Stimulated activated memory B cell treated with anti-CD40 and anti-IgM and Interleukin-4, amounts not matched to agents 10 μg/mL and 1 μg/mL and 100 μg/mL, for 72 hours (primary cell): ENCODE measurements at places on chromosomes 5 and 9.

GRCh38 chr5:158121678-158122077, 262.7 kb upstream of the CLINT1 start:
- H3K27ac ChIP-seq = no peak overlapping the region
- ATAC-seq = no peak
- no peak overlapping the region for H3K4me3 ChIP-seq
- no peaks in the 10 kb centered on the region for H3K36me3 ChIP-seq
- H3K4me1 ChIP-seq = peaks cover 23% of the 10 kb centered on the region

GRCh38 chr9:78898234-78898633, 601.3 kb downstream of the PSAT1 start:
- H3K27me3 ChIP-seq = no peaks in the 10 kb centered on the region
- H3K4me1 ChIP-seq = peaks cover 14% of the 10 kb centered on the region
- H3K4me3 ChIP-seq = no peak overlapping the region
- peak overlapping the region; percentile 19 for H3K27ac ChIP-seq
- no peak for ATAC-seq

DNA sequence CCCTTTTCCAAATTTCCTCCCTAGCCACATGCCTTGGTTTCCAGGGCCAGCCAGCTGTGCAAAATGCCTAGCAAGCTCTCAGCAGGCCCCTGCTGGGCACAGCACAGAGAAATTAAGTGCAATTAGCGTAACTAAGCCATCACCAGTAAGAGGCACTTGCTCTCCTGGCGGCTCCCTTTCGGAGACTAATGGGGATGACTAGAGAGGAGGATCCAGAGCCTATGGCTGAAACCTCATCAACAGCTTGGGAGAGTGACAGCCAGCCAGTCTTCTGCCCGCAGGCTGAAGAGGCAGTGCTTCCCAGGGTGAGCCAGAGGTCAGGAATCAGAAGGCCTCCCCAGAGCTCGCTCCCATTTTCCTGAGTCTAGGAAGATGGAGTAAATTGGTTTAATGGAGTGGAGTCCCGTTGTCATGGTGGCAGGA, 108.4 kb downstream of the KCNIP1 start:
- H3K36me3 ChIP-seq = no peaks in the 10 kb centered on the region
- peaks cover 9% of the 10 kb centered on the region for H3K27me3 ChIP-seq
- H3K27ac ChIP-seq = no peak overlapping the region
- no peak for ATAC-seq

DNA sequence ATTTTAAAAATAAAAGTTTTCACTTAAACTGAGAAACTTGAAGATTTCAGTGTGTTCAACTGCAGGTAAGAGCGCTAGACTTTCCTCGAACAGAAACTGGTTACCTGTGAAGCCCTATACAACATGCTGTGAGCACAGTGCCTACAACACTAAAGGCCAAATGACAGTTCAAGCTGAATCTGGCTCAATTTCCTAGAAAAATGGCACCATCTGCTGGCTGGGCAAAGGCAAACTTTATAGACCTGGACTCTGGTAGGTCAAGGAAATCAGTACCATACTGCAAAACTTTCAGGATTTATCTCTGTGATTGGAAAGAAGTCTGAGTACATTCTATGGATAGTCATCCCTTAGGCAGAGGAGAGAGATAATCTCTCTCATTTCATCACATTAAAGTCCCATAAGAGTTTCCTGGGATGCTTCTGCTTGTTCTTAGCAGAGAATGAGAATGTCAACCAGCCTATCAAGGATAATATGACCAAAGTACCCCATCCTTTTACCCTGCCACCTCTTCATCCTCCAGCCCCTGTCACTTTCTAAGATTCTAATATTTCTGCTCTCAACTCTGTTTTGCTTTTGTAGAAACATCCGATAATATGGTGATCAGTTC, 31.8 kb upstream of the FOXB2 start:
- no peaks in the 10 kb centered on the region for H3K36me3 ChIP-seq
- no peak overlapping the region for H3K27ac ChIP-seq
- ATAC-seq = no peak
- H3K4me1 ChIP-seq = no peaks in the 10 kb centered on the region
- peaks cover 8% of the 10 kb centered on the region for H3K27me3 ChIP-seq
- H3K4me3 ChIP-seq = no peak overlapping the region

- no peak overlapping the region for H3K4me3 ChIP-seq
- H3K27me3 ChIP-seq = no peaks in the 10 kb centered on the region
- no peak overlapping the region for H3K27ac ChIP-seq
- H3K4me1 ChIP-seq = no peaks in the 10 kb centered on the region
- peaks cover 48% of the 10 kb centered on the region for H3K36me3 ChIP-seq
These were observed 36.2 kb downstream of the PTCD2 start for GRCh38 chr5:72356361-72356760.

GRCh38 chr9:118222375-118222774, 518.2 kb downstream of the TLR4 start:
- no peaks in the 10 kb centered on the region for H3K36me3 ChIP-seq
- no peaks in the 10 kb centered on the region for H3K4me1 ChIP-seq
- H3K27me3 ChIP-seq = peaks cover 13% of the 10 kb centered on the region
- no peak for ATAC-seq

DNA sequence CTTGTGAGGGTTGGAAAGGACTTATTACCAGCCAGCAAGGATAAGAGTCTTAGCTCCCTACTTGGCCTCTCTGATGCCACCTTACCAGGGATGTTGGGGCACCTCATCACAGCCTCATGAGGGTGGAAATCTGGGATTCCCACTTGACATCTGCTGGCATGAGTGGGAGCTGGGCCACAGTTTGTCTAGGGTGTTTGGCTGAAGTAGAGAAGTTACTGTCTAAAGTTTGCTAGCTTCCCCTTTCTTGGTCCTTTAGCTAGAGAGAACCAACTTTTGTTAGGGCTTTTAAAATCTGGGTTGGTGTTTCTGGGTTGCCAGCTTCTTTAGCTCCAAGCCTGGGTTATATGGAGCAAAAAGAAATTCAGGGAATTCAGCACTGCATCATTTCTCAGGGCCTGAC, 57.5 kb upstream of the GNA14 start:
- H3K36me3 ChIP-seq = no peaks in the 10 kb centered on the region
- H3K4me1 ChIP-seq = peaks cover 12% of the 10 kb centered on the region
- ATAC-seq = no peak
- H3K27me3 ChIP-seq = peaks cover 18% of the 10 kb centered on the region
- H3K27ac ChIP-seq = no peak overlapping the region
- H3K4me3 ChIP-seq = no peak overlapping the region

GRCh38 chr5:14768508-14769365, 102.8 kb downstream of the ANKH start:
- peaks cover 24% of the 10 kb centered on the region for H3K36me3 ChIP-seq
- H3K27me3 ChIP-seq = no peaks in the 10 kb centered on the region
- peaks cover 12% of the 10 kb centered on the region for H3K4me1 ChIP-seq
- H3K27ac ChIP-seq = no peak overlapping the region

- H3K27me3 ChIP-seq = peaks cover 46% of the 10 kb centered on the region
- H3K4me3 ChIP-seq = no peak overlapping the region
- H3K36me3 ChIP-seq = no peaks in the 10 kb centered on the region
- no peaks in the 10 kb centered on the region for H3K4me1 ChIP-seq
These were observed 66.0 kb downstream of the GNAQ start for GRCh38 chr9:77965445-77966123.

- peak overlapping the region; percentile 95 for H3K27ac ChIP-seq
- no peak for ATAC-seq
- peaks cover 70% of the 10 kb centered on the region for H3K4me1 ChIP-seq
- H3K27me3 ChIP-seq = no peaks in the 10 kb centered on the region
- peak overlapping the region; percentile 47 for H3K4me3 ChIP-seq
These were observed 7.7 kb downstream of the RALGDS start for GRCh38 chr9:133113163-133113948.

DNA sequence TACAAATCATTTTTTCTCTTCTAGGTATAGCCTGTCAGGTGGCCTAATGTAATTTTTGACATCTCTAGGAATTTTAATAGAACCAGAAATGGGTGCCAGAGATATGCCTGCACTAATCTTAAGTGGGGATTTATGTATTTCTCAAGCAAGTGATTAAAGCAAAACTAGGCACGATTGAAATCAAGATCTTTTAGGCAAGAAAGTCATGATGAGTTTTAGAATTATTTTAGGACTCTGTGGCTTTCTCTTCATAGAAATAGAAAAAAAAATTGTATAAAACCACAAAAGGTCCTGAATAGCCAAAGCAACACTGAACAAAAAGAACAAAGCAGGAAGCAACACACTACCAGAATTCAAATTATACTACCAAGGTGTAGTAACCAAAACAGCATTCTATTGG, 952 bp upstream of the AMACR start:
- peaks cover 3% of the 10 kb centered on the region for H3K36me3 ChIP-seq
- H3K4me3 ChIP-seq = peak overlapping the region; percentile 86
- H3K27ac ChIP-seq = peak overlapping the region; percentile 88
- no peak for ATAC-seq

DNA sequence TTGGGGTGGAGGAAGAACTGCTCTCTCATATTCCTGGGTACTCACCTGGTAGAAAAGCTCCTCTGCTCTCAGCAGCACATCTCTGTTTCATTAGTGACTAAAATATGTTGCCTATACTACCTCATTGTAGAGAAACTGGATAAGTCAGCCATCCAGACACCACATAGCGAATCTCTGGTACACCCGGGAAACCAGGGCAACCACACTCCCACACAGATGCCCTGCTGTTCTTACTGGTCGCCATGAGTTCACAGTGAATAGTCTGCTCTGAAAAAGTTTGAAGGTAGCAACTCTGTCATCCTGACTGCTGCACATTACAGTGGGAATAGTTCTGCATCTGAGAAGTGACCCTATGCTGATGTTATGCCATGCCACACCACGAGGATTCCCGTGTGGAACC, 135.0 kb downstream of the ENTREP1 start:
- no peaks in the 10 kb centered on the region for H3K36me3 ChIP-seq
- ATAC-seq = no peak
- no peaks in the 10 kb centered on the region for H3K4me1 ChIP-seq

- ATAC-seq = no peak
- H3K27ac ChIP-seq = peak overlapping the region; percentile 88
- peaks cover 75% of the 10 kb centered on the region for H3K4me1 ChIP-seq
- no peaks in the 10 kb centered on the region for H3K27me3 ChIP-seq
- H3K4me3 ChIP-seq = peak overlapping the region; percentile 92
These were observed 5.5 kb downstream of the CXXC5 start for GRCh38 chr5:139653616-139654015.

DNA sequence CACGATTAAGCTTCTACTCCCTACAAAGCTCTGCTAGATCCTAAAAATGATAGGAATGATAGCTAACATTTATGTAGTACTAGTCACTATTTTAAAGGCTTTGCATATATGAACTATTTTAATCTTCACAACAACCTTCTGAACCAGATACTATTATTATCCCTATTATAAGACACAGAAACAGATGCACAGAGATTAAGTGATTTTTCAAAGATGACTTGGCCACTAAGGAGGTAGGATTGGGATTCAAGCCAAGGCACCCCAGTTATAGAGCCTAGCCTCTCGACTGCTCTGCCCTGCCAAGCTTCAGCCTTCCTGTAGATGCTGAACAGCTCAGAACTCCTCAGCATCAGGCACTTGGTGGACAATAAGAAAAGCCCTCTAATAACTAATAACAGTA, 200.9 kb upstream of the PTGER4 start:
- no peaks in the 10 kb centered on the region for H3K36me3 ChIP-seq
- H3K27me3 ChIP-seq = no peaks in the 10 kb centered on the region
- peaks cover 5% of the 10 kb centered on the region for H3K4me1 ChIP-seq
- no peak overlapping the region for H3K4me3 ChIP-seq
- no peak for ATAC-seq

GRCh38 chr5:78483809-78484521, 123.5 kb downstream of the SCAMP1 start:
- H3K27ac ChIP-seq = peak overlapping the region; percentile 51
- peak overlapping the region; percentile 0 for H3K4me3 ChIP-seq
- peaks cover 6% of the 10 kb centered on the region for H3K36me3 ChIP-seq

DNA sequence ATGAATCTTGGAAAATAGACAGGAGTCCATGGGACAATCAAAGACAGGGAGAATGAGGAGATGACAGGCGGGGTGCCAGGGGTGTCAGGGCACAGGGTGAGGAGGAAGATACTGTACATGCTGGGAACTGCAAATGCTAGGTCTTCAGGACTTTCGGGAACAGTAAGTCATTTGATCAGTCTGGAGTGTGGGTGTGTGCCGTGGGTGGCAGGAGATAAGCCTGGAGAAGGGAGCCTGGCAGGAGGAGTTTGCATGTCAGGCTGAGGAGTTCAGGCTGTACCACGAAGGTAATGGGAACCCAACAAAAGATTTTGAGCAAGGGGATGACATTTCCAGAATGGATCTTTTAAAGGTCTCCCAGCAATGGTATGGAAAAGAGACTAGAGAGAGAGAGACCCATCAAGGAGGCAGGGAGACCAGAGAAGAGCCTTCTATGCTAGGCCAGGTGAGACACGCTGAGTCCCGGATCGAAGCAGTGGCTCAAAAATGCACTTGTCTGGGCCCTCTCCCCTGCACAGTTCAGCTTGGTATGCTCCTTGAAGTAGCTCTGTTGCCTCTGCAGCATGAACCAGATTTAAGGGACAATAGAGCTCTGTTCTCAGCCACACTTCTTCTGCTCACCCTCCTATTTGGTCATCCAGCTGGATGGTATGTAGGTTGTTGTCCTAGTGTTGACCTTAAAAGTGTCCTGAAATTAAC, 77.0 kb upstream of the FER start:
- H3K36me3 ChIP-seq = no peaks in the 10 kb centered on the region
- H3K27ac ChIP-seq = no peak overlapping the region
- peak; percentile 27 for ATAC-seq
- H3K4me3 ChIP-seq = no peak overlapping the region

- peaks cover 16% of the 10 kb centered on the region for H3K36me3 ChIP-seq
- no peak for ATAC-seq
- peaks cover 18% of the 10 kb centered on the region for H3K4me1 ChIP-seq
These were observed 2.2 kb upstream of the PRRT1B start for GRCh38 chr9:131543141-131543540.

GRCh38 chr5:107247427-107247826, 423.3 kb downstream of the EFNA5 start:
- no peak overlapping the region for H3K4me3 ChIP-seq
- H3K27me3 ChIP-seq = no peaks in the 10 kb centered on the region
- ATAC-seq = no peak

DNA sequence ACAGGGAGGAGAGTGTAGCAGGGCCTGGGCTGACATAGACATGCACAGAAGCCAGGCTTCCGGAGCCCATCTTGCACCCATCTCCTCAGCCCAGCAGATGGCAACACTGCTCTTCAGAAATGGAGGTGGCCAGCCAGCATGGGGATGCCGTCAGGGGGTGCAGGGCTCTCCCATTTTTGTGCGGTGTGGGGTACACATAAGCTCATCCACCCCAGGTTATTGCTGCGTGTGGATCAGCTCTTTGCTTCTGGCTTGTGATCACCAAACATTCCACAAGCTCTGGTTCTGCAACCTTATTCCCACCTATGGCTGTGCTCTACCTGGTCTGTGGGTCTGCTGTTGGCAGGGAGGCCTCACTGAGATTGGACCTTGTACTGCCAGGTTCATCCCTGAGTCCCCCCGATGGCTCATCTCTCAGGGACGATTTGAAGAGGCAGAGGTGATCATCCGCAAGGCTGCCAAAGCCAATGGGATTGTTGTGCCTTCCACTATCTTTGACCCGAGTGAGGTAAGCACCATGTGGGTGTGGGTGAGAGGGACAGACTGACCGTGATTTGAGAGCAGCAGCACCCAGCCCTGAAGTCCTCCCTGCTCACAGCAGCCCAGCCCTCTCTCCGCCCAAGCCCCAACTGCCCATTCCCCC, 17.3 kb downstream of the SLC22A5 start:
- peaks cover 29% of the 10 kb centered on the region for H3K4me1 ChIP-seq
- peak; percentile 88 for ATAC-seq
- no peaks in the 10 kb centered on the region for H3K36me3 ChIP-seq
- H3K27ac ChIP-seq = peak overlapping the region; percentile 16
- H3K27me3 ChIP-seq = no peaks in the 10 kb centered on the region
- no peak overlapping the region for H3K4me3 ChIP-seq
